ENCODE measurements at places on chromosomes 5 and 9.

- no peak for DNase-seq
Measured at GRCh38 chr5:124859556-124860290, 113.3 kb upstream of the ZNF608 start.

DNA sequence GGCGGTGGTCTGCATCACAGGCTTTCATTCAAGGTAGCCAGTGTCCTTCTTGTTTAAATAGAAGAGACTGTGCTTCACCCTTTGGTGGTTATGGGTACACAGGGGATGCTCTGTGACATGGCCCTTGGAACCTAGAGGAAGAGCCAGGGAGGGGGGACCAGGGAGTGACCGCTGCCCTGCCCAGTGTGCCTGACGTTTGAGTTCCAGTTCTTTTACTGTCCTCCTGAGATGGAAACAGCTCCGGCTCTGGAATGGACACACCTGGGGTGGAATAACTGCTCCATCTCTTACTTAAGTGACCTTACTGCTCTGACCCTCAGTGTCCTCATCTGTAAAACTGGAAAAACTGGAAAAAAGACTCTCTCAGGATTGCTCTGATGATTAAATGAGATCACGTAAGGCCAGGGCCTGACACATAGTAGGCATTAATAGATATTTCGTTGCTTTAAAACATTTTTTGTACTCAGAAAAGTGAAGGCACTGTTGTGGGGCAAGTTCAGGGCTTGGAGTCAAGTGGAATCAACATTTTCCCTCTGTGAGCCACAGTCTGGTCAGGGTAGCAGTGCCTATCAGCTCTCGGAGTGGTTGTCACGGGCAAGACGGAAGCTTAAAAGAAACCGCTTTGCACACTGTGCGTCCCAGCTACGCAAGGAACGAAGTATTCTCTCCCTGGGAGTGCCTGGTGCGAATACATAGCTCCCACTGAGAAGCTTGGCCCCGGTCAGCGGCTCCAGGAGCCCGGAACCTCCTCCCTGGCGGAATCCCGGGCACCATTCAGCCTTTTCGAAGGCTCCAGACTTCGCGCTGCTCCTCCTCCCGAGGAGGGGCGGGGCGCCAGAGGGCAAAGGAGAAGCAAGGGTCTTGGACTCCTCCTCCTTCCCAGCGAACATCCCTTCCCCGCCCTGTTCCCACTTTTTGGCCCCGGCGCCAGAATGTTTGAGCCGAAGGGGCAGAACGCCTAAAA lies 5.8 kb downstream of the POU4F3 start:
- no peak for DNase-seq

GRCh38 chr5:65925601-65926275 lies 637 bp upstream of the ERBIN start:
- peak; percentile 83 for DNase-seq

GRCh38 chr9:7117676-7118561 lies 360.1 kb downstream of the KDM4C start:
- DNase-seq, result peak; percentile 33

DNA sequence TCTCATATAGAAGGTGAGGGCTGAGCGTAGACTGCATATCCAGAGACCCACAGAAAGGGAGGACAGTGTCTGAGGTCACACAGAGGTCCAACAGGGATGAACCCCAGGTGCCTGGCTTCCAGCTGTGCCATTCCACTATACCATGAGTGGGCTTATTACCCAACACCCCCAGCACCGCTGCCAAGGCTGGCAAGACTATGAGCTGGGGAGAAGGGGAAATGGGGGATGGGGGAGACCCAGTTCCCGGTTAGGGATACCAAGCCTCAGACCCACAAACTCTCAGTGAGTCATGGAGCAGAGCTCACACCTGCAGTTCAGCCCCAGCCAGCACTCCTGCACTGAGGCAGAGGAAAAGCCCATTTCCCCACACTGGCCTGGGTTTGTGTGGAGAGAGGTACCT lies 106.4 kb downstream of the PSD2 start:
- DNase-seq, result no peak

DNA sequence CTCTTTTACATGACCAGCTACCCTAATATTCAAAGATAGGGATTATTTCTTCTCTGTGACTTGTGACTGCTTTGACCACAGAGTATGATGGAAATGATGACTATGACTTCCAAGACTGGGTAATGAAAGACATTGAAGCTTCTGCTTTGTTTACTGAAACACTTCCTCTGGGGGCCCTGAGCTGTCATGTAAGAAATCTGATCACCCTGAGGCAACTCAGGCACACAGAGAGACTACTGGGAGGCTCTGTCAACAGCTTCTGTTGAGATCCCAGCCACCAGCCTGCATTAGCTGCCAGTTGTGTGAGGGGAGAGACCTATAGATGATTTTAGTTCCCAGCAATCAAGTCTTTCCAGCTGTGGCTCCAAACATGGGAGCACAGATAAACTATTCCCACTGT lies 76.5 kb downstream of the KCTD16 start:
- no peak for DNase-seq
